Sigmoid colon (tissue), 7 donors: ENCODE measurements at places on chromosomes 4 and X. TPM values are rescaled to one million over a fixed set of nuclear protein-coding genes. Genes with fewer than 3 reads are reported as not detected.

DNA sequence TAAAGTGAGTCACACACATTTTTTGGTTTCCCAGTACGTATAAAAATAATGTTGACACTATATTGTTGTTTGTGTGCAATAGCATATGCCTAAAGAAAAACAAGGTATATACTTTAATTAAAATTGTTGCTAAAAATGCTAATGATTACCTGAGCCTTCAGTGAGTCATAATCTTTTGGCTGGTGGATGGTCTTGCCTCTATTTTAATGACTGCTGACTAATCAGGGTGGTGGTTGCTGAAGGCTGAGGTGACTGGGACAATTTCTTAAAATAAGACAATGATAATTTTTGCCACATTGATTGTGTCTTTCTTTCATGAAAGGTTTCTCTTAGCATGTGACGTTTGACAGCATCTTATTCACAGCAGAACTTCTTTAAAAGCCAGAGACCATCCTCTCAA lies 21.0 kb upstream of the ANXA10 start:
- no peak for DNase-seq

The OCRL gene
- 18.5 TPM for total RNA-seq

- DNase-seq, result no peak
Measured at GRCh38 chr4:62377700-62378099, 1177.6 kb downstream of the ADGRL3 start.

DNA sequence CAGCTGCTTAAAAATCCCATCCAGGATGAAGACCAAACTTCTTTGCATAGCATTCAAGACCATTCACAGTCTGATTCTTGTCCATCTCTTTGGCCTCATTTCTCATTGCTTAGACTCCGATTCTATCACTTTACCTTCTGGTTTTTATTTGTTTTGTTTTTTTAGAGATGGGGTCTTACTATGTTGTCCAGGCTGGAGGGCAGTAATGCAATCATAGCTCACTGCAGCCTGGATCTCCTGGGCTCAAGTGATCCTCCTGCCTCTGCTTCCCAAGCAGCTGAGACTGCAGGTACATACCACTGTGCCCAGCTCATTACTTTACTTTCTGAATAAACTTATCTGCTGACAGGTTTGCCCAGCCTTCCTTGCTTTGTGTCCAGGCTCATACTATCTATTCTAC lies 152.8 kb downstream of the TMEM164 start:
- no peak for DNase-seq

DNA sequence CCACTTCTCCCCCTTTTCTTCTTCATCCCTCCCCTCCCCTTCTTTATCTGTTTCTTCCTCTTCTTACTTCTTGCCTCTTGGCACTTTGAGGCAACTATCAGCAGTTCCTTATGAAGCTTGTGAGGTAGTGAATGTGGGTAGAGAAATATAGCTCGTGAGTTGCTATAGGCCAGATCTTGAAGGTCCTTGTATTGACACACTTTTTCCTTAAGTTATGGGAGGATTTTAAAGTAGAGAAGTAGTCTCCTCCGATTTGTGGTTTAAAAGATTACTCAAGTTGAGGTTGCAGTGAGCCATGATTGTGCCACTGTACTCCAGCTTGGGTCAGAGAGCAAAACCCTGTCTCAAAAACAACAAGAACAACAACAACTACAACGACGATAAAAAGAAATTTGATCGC lies 3.4 kb upstream of the RRAGB start:
- DNase-seq, result no peak

- no peak for DNase-seq
Measured at GRCh38 chrX:54992911-54993622, 921 bp downstream of the PFKFB1 start.

GRCh38 chr4:18844726-18845125 lies 823.2 kb upstream of the LCORL start:
- DNase-seq, result no peak

GRCh38 chrX:128012015-128012414 lies 40.2 kb downstream of the ACTRT1 start:
- no peak for DNase-seq

- no peak for DNase-seq
Measured at GRCh38 chr4:131084997-131085396, 1989.0 kb downstream of the C4orf33 start.

GRCh38 chr4:8540072-8540471 lies 40.1 kb upstream of the GPR78 start:
- DNase-seq, result peak; percentile 27

The CLIC2 gene
- 19.7 TPM for total RNA-seq

The FOXR2 gene
- not detected for total RNA-seq

DNA sequence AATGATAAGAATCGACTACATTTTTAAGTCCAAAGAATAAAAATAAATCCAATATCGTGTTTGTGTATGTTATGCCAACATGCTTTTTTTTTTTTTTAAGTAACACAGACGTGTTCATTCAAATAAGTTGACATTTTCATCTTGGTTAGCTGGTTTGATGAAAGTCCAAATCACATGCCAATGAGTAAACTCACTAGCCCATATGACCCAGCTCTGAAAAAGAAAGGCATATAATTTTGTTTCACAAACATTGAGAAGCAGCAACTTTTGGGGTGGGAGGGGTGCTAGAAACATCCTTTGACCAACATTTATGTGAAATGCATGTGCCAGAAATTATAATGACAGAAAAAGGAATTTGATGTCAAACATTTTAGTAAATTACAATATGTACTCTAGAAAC lies 61.6 kb upstream of the SPP1 start:
- DNase-seq, result no peak

DNA sequence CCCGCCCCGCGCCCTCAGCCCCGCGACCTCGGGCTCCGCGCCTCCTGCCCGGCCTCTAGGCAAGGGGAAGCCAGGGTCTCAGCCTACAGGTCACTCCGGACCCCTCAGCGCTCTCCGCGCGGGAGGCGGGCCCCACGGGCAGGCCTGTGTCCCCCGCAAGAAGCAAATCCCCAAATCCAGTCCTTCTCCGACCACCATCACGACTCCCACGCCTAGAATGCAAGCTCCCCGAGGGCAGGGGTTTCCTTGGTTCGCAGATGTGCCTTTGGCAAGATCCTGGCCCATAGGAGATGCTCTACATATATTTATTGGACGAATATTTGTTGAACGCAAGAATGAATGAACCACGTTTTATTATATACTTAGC lies 260 bp upstream of the CCDC149 start:
- DNase-seq, result no peak

DNA sequence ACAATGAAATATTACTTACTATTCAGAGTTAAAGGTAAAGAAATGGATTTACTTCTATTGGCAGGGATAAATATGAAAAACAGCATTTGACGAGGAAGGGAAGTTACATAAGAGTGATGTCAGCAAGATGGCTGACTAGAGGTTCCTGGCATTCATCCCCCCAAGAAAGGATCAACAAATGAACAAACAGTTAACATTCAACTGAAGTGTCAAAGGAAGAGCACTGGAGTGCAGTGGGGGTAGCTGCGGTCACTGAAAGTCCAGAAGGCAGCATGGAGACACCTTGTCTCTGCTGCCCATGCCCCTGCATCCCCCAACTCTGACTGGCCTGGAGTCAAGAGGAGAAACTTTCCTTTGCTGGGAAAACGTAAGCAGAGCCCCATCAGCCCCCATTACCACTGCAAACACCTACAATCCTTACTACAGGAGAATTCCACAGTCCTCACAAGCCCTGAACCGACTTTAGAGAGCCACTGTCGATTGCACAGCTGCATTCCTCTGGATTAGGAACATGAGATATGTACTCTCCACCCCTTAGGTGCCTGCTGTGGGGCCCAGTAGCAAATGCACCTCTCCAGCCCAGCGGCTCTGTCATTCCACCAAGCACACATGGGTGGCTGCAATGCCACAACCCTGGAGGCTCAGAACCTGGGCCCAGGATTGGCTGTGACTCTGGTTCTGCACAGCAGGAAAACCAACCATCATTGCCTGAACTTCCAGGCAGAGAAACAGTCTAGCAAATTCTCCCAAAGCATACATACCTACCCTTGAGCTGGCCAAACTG lies 79.5 kb downstream of the CBR4 start:
- no peak for DNase-seq

GRCh38 chr4:56050625-56051024 lies 101.9 kb downstream of the CEP135 start:
- no peak for DNase-seq

The SCLT1 gene
- 13.3 TPM for total RNA-seq

The KLHL4 gene
- total RNA-seq, result 2.1 TPM

The MAGED2 gene
- 152 TPM for total RNA-seq

The SPANXC gene
- total RNA-seq, result not detected

DNA sequence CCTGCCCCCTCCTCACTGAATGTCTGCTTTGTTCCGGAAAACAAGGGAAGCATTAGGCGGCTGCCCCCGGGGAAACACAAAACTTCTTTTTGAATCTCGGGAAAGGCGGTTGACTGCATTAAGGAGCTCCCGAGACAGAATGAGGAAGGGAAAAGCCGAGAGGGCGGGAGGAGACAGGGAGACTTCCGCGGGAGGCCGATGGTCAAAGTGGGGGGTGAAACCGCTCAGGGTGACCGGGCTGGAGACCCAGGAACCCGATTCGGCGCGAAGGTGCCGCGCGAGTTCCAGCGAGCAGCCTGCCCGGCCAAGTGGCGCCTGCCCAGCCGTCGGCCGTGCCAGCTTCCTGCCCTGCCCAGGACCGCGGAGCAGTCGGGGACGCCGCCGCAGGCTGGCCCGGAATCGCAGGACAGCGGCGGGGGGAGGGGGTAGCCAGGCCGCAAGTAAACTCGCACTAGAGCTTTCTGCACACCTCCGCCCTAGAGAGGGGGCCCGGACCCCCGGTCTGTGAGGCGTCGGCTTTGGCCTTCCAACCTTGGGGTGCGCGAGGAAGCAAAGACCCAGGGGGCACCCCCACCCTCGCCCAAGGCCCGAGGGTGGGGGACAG lies 55.1 kb upstream of the BCOR start:
- peak; percentile 77 for DNase-seq

- no peak for DNase-seq
Measured at GRCh38 chrX:69228732-69229131, 63.5 kb upstream of the PJA1 start.

- DNase-seq, result no peak
Measured at GRCh38 chr4:182808673-182809416, 108.3 kb downstream of the DCTD start.

DNA sequence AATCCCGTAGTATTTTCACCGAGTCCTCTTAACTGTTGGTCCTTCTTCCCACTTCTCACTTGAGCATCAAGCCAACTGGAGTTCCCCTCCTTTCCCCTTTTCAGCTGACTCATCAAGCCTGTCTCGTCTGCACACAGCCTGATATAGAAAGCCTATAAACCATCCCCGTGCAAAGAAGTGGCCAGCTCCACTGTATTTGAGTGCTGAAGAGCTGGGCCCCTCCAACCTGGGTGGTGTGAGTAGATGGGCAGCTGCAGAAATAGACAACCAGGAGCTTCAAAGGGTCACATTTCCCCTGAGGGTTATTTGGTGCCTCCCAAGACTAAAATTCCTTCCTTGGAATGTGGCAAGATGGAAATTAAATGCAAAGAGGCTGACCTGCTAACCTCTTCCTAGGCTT lies 199.7 kb downstream of the HS6ST2 start:
- DNase-seq, result no peak

DNA sequence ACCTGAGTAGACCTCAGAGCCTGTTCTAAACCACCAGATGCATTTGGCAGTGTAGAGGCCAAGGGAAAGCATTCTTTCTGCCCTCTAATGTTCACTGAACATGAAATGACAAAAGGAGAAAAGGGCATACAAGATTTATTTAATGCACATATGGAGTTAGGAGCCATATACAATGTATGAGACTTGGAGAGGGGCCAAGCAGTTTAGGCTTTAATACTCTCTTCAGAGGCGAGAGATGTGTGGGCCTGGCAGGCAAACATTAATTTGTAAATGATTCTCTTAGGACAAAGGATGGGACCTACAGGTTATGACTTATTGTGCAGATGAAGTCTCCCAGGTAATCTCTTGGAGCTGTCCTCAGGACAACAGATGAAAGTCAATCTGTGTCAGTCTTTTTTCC lies 631.9 kb downstream of the ADGRL3 start:
- DNase-seq, result no peak

The GDPD2 gene
- not detected for total RNA-seq

The DOK7 gene
- total RNA-seq, result 1.9 TPM

The DNASE1L1 gene
- total RNA-seq, result 21.8 TPM

GRCh38 chr4:182925298-182925757 lies 8.1 kb upstream of the DCTD start:
- no peak for DNase-seq

GRCh38 chr4:133865612-133866327 lies 335.8 kb downstream of the PABPC4L start:
- DNase-seq, result no peak

- no peak for DNase-seq
Measured at GRCh38 chrX:123909523-123909922, 49.7 kb downstream of the XIAP start.

The LRAT gene
- 1.4 TPM for total RNA-seq

- no peak for DNase-seq
Measured at GRCh38 chr4:117357866-117358265, 272.5 kb upstream of the TRAM1L1 start.

The CITED1 gene
- not detected for total RNA-seq

GRCh38 chrX:41350976-41351569 lies 17.1 kb downstream of the DDX3X start:
- DNase-seq, result no peak

GRCh38 chr4:68297137-68297536 lies 51.6 kb upstream of the TMPRSS11B start:
- no peak for DNase-seq

GRCh38 chr4:51907006-51907669 lies 64.2 kb downstream of the DCUN1D4 start:
- no peak for DNase-seq

DNA sequence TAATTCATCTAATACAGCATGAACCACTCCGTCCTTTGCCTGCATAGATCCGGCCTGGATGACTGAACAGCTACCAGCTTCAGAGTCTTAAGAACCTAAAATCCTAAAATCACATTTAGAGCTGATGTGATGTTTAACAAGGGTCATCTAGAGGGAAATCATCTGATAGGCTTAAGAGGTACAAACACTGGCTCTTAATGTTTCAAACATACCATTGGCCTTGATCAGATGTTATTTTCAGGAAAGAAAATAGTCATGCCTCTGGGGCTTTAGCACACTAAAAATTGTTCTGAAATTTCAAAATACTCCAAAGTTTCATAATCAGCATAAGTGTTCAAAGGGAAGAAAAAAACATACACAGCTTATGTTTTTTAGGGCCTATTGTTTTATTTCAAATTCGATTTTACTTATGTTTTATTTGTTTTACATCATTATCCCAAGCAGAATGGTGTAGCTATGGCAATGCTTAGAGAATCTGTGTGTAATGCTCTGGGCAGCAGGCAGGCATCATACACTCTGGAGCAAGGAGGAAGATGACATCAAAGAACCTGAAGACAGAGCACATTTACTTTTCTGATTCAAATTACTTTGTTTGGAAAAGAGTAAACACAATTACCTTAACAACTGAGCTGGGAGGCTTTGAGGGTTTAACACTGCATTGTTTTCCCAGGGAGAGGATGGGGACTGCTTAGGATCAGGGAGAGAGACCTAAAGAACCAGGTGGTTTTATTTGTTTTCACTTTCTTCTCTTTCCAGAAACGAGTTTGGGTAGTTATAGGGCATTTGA lies 25.3 kb upstream of the LEF1 start:
- no peak for DNase-seq

DNA sequence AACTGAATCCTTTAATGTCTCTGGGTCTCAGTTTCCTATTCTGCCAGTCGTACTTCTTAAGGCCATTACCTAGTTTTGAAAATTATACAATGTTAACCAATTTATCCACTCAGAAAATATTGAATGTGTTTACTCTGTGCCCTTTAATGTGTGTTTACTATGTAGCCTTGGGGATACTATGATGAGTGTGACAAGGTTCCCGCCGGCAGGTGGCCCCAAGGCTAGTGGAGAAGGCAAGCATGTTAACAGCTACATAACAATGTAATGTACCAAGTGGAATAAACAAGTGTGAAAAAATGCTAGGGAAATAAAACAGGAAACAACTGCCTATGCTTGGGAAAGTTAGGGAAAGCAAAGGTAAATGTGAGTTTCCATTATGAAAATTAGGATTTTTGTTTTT lies 187.3 kb upstream of the MBNL3 start:
- no peak for DNase-seq
